ENCODE measurements at places on chromosomes 4 and X.

DNA sequence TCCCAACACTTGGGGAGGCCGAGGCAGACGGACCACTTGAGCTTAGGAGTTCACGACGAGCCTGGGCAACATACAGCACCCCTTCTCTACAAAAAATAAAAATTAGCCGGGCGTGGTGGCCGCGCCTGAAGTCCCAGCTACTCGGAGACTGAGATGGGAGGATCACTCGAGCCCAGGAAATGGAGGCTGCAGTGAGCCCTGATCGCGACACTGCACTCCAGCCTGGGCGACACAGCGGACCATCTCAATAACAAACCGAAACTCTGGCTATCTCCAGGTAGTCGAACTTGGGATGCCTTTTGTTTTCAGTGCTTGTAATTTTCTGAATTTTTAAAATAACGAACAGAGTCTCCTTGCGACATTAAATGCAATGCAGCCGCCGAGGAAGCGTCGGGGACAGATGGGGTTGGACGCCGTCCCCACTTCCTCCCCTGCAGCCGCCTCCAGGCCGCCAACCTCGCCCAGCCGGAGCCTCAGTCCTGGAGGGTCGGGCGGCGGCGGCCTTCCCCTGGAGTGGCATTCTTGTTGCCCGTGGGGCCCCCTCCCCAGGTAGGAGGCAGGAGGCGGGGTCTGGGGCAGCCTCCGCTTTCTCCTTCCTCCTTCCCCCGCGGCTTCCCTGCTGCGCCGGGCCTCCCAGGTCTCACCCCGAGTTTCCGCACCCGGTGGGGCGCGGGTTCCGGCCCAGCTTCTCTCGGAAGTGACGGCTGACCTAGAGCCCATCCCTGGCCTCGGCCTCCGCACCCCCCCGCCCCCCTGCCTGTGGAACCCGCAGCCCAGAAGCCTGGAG, 14.6 kb downstream of the HMX1 start:
- no peak for DNase-seq

GRCh38 chr4:176238157-176238610, 30.8 kb downstream of the ASB5 start:
- no peak for DNase-seq

DNA sequence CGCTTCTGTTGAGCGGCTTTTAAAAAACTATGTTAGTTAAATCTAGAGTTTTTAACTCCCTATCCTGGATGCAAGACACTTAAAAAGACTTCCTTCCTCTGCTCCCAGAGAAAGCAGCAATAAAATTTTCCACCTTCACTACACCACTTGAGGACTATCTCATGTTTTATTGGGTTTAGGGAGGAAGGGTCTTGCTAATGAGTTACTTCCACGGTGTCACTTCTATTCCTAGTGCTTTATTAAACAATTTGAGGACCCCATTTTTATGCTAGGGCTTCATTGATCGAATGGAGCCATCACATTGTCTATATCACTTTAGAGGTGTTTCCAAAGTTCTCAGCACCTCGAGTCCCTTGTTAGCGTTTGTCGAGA, 3.7 kb upstream of the STIM2 start:
- DNase-seq: no peak

DNA sequence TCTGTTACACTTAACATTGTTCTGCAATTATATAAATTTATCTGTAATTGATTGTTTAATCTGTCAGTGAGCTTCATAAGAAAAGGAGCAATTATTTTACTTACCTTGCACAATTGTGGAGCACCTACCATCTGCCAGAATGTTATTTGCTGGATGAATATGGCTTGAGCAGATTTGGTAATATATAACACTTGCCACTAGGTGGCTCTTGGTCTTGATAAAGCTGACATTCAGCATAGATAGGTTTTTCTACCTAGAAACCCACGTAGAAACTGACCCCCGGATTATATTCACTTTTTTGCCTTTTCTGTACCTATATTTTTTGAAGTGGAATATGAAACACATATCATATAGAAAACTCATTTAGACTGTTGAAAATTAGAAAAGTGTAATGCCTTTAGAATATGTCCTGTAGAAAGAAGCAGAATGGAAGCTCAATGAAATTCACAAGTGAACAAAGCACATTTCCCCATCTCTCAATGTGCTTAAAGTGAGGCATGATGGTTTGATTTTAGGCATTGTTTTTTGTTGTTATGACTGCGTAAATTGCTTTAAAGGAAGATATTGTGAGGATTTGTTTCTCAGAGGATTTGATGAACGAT, 9.5 kb downstream of the RBPJ start:
- DNase-seq: no peak
